ENCODE measurements at places on chromosomes 2 and 18.

GRCh38 chr2:18200771-18201170 lies 322.3 kb downstream of the KCNS3 start:
- DNase-seq: no peak

DNA sequence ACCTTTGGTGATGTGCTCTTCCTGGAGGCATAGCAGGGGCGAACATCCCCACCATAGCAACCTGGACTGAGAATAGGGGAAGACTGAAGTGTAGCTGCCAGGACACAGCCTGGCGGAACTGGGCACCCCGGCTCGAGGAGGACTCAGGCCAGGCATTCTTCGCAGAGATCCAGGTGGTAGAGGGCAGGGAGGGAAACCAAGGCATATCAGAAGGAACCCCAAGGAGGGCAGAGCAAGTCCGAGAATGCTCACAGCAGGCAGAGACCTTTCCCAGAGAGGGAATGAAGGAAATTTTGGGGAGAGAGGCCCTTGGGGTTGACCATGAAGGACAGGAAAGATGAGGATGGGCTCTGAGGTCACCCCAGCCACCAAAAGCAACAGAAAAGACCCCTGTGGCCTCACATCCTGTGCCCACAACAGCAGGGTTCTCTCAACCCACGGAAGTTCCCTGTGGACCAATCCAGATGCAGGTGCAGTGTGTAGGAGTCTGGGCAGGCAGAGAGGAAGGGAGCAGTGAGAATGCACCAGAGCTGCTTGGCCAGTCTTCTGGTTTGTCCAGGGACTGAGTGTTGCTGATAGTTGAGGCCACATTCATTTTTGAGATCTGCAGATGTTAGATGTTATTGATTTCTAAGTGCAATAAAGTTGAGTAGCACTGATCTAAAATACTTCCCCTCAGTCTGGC lies 136.9 kb downstream of the PXDN start:
- DNase-seq: no peak

DNA sequence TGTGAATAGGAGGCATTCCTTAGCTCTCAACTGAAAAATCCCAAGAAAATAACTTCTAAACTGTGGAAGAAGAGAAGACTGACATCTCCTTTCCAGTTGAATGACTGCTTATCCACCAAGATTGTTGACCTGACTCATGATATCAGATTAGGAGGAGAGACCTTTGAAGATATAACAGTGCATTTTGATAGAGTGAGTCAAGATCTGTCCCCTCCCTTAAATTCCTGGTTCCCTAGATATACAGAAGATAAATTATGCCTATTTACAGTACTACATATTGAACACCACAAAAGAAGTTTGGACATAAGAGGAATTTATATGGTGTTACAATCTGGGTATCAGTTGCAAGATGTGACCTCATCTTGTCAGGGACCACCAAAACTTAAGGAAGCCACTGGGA lies 285.3 kb upstream of the ZSWIM2 start:
- DNase-seq: no peak

- DNase-seq: no peak
These were observed 26.3 kb upstream of the CASP8 start for GRCh38 chr2:201233812-201234662.

- no peak for DNase-seq
These were observed 53.3 kb upstream of the TRIB2 start for GRCh38 chr2:12663306-12664037.

DNA sequence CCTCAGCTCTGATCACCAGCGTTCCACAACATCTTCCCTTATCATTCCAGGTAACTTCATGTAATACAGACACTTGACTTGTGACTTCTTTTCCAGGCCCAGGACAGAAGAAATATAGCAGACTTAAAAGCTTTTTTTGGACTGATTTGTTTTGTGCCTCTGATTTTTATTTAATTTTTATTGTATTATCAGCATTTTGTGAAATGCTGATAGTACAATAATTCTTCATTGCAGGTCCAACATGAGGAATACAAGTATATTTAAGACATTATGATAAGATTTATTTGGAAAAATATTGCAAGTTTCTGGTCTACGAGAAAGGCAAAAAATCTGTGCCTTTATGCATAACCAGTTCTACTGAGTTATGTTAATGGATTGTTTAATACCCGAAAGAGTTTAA lies 94.5 kb upstream of the THUMPD2 start:
- DNase-seq: no peak

DNA sequence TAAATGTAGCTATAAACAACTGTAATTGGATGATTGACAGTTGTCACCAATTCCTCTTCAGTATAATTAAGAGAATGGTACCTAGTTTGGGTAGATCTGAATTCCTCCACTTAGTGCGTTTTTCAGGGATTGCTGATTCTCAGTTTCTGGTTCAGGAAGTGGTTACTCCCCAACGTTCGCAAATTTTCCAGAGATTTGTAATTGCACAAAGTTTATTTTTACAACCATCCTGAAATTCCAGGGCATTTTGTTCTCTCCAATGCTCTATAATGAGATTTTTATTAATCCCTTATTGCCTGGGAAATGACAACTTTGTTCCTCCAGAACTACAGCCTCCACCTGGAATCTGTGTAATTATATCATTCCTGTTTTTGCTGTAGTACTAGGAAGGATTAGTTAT lies 710.6 kb upstream of the ZEB2 start:
- no peak for DNase-seq

GRCh38 chr2:174395969-174396630 lies 570 bp downstream of the SCRN3 start:
- DNase-seq: peak; percentile 45

- peak; percentile 28 for DNase-seq
These were observed 112.0 kb downstream of the QPCT start for GRCh38 chr2:37456479-37456878.

DNA sequence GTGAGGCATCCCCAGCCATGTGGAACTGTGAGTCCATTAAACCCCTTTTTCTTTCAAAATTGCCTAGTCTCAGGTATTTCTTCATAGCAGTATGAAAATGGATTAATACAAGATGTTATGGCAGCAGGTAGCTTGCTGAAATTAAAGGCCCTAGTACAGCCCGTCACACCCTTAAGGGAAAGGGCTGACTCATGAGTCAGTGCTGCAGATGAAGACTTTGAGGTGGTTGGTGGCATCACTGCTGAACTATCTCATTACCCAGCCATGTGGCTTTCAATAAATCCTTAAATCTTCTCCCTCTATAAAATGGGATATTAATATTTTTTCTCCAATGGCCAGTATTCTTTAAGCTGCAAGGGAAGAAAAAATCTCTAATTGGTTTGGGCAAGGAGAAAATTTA lies 226.1 kb upstream of the CCDC68 start:
- no peak for DNase-seq

DNA sequence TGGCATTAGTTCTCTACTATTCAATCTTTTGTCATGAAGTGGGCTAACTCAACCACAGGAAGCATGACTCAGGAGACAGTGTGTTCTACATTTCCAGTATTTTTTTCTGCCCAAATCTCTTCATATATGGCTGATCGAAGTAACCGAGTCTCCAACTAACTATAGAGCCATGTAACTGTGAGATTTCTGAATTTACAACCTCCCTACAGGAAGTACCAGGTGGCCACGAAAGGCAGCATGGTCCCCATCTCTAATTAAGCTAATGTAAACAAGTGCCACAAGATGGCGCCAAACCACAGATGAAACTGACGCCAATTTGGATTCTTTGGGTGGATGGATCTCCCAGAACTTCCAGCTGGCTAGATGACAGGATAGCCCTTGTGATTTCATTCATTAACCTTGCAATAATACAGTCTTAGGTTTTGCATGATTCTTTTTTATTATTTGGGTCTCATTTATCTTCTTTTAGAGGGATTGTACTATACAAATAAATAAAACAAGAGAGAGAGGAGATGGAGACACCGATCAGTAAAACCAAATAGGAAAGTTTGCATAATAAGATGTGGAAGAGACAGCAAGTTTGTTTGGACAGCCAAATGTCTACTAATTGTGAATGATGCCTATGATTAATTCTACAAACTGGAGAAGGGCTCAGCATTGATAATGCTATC lies 18.3 kb upstream of the ARHGAP15 start:
- DNase-seq: peak; percentile 87

- no peak for DNase-seq
These were observed 634.8 kb downstream of the GALR1 start for GRCh38 chr18:77884454-77884853.

DNA sequence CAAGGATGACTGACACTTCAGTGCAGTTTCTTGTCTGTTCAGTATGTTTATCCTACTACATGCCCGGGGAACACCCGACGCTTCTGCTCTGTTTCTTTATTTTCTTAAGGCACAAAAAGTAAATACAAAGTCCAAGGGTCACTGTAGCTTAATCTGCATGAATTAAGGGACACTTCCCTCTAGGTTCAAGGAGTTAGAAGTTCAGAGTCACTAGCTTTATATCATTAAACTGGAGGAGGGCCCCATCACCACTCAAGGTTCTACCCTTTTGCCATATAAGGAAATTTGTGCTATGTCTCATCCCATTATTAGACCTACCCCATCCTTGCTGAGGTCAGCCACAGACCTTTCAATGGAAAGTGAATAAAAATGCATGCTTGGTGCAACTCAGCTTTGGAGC lies 27.6 kb upstream of the RMDN2 start:
- no peak for DNase-seq

GRCh38 chr18:78525366-78526111 lies 454.1 kb upstream of the SALL3 start:
- DNase-seq: no peak

GRCh38 chr2:167787021-167787420 lies 460.4 kb downstream of the STK39 start:
- DNase-seq: no peak

DNA sequence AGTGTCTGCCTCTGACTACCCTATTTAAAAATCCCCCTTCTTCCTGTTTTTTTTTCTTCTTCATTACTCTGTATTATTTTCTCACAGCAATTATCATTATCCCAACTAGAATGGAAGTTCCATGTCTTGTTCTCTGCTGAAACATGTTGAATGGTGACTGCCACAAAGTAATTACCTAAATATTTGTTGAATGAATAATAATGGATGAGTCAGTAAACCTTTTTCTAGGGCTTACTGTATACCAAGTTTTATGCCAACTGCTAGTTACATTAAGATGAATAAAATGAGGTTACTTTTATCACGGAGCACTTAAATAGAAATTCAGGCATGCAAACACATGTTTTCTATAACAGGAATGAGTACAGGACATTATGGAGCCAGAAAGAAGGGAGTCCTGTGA lies 490.6 kb downstream of the THSD7B start:
- no peak for DNase-seq
